ENCODE measurements at places on chromosomes 2 and 18.
A peak's percentile ranks its signal among the peaks of the same experiment; 100 is the strongest.

GRCh38 chr18:51197661-51198424, at the start of gene MEX3C:
Gene MEX3C, minus strand, starts transcription at chr18:51197681. Its CDS starts 361 bp downstream, at chr18:51197320.
- peak; percentile 99 for DNase-seq

DNA sequence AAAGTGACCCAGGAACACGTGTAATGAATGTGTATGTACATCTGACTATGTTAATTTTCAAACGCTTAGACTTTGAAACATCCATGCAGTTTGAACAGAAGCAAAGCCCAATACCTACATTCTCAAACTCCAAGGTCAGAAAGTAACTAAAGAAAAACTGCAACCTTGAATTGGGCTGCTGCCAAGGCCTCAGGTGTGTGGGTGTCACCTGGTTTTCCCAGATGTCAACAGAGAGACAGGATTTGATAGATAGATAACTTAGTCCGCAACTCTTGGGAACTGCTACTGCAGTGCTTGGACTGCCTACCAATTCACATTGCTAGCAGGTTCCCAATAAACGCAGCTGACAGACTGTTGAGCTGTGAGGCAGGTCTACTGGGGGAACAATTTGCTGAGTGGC, 78.7 kb upstream of the PAPOLG start:
- no peak for DNase-seq

- DNase-seq = no peak
These were observed 36.6 kb upstream of the TCF7L1 start for GRCh38 chr2:85096616-85097015.

DNA sequence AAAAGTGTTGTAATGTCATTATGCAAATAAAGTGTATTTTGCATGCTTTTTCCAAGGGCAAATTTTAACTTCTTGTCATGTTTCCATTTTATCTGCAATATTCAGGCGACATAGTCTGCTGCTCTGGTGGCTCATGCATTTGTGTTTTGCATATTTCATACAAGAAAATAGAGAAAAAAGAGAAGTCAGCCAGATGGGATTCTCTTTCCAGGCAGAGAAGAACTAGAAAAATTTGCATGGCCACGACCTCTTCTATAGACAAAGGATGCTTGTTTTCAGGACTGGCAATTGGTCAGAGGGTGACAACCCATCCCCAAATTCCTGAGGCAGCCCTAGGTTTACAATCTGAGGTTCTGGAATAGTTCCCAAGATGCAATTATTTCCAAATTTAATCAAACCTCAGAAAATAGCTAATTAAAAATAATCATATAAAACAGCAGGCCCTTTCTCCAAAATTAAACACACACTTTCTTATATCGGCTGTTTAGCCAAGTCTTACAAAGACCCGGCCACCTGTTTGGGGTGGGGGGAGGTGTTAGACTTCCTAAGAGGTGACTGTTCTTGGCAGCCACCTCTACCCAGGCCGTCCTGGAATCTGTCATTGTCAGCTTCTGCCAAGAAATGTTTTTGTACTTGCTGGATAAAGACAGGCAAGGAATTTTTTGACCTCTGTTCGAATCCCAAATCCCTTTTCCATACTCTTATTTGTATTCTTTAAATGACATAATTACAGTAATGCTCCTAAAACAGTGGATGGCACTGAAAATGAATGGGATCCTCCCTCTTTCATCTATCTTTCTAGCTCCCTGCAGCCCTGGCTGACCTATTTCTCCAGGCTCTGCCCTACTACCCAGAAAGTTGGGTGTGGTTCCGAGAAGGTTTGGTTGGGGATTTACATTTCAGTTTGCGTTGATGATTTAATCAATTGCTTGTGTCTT, 20.8 kb upstream of the SOS1 start:
- no peak for DNase-seq

- no peak for DNase-seq
These were observed 4.2 kb upstream of the SIX2 start for GRCh38 chr2:45013229-45014015.

DNA sequence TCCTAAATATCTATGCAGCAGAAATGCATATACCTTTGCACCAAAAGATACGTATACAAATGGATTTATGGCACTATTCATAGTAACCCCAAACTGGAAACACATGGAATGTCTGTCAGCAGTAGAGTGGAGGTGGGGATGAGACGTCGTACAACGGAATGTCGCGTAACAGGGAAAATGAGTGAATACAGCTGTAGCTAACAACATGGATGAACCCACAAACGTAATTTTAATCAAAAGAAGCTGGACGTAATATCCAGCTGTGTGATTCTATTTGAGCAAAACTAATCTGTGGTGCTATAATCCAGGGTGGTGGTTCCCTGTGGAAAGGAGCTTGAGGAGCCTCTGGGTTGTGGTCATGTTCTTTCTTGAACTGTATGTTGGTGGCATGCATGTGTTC, 89.9 kb downstream of the MTA3 start:
- DNase-seq = no peak

DNA sequence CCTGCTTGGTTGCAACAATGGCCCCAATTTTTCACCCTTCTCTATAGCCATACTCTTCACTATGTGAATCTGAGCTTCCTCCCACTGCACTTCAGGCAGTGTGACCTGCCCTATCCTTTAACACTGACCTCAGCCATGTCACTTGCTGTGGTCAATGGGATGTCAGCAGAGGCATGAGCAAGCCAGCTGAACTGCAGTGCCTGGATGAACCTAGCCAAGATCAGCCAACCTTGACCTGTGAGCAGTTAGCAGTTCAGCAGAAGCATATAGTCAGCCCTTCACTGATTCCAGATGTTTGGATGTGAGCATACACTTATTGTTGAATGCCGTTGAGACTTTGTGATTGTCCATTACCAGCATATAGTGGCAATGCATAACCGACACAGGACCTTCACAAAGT, 63.4 kb upstream of the BOD1L2 start:
- no peak for DNase-seq

DNA sequence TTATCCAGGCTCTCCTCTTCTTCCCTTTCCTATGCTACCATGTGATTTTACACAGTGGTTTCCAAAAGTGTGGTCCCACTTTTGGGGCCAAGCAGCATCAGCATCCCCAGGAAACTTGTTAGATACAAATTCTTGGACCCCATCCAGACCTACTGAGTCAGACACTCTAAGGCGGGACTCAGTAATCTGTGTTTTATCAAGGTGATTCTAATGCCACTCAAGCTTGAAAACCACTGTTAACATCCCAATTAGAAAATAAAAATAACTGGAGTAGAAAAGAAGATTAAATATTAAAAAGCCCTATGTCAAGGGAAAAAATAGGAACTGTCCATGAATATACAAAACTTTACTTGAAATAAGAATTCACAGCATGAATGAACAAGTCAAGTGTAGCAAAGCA, 10.8 kb downstream of the DSG2 start:
- no peak for DNase-seq

DNA sequence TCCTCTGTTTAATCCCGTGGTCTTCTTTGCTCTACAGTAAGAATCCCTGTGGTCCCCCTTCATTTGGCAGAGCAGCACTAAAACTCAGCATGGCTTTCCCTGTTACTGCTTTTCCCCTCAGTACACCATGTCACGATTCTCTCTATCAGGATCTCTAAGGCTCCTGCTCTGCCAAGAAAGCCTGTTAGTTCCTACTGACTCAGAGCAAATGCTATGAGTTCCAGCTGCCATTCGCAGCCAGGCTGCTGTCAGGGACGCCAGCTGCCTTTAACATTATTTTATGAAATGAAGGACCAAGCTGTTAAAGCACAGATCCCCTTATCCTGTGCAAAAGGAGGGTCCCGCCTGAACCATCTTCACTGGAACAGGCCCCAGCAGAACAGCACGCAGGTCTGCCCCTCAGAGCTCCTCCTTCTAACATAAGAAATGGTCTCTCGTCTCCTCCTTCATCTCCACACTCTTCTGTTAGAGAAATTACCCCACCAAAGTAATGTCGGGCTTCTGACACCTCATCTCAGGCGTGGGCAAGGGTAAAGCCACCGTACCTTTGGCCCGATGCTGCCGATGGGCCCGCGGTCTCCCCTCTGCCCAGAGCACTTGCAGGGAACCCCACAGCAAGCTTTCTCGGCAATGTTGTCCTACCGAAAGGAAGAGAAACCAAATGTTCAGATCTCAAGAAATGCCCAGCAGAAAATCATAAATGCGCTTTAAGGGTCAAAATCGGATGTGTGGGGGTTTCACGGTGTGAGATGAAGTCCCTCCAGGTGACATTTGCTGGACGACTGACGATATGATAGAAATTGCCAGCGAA, 52.6 kb downstream of the COL6A3 start:
- DNase-seq = no peak

DNA sequence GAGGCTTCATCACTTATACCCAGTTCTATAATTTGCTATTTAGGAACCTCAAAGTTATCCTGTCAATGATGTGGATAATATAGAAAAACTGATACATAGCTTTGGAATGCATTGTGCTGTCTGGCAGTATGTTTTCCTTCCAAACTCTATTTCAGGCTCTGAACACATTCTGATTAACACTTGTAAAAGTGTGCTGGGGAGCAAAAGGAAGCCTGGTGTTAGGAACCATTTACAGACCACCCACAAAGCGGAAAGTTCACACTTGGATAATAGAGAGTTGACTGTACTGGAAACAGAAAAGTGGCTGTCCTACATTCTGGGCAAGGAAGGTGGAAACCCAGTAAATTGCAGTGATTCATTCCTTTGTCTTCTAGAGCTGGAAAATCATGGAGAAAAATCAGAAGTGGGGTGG, 114.5 kb upstream of the ZFP36L2 start:
- no peak for DNase-seq

GRCh38 chr2:121189661-121190381, 95.2 kb downstream of the TFCP2L1 start:
- no peak for DNase-seq

- no peak for DNase-seq
These were observed 101.5 kb upstream of the SETBP1 start for GRCh38 chr18:44579028-44579702.

DNA sequence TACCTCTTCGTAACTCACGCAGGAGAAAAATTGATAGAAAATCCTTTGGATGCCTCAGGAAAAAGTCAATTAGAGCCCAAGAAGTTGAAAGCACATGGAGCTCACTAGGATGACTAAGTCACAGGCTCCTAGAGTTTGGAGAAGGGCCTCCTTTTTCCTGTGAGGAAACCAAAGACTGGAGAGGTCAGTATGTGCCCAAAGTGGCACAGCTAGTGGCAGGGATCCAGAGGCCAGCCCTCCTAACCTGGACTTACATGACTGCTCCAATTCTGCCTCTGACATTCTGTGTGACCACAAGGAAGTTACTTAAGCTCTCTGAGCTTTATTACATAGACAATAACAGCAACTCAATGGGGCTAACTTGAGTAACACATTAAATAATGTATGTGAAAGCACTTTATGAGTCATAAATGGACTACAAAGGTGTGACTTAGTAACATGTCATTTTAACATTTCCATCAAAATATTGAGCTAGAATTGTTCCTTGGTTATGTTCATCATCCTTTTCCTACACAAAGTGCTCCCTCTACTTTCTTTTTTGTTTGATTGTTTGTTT, 91.6 kb downstream of the DHRS9 start:
- DNase-seq = no peak

All from CD4-positive, alpha-beta T cell (primary cell).